Vagina (tissue), 2 donors: ENCODE measurements at places on chromosomes 13 and 19.

- DNase-seq: no peak
- H3K4me1 ChIP-seq: no peaks in the 10 kb centered on the region
- no peaks in the 10 kb centered on the region for H3K27me3 ChIP-seq
- H3K27ac ChIP-seq: no peak overlapping the region
- peaks cover 14% of the 10 kb centered on the region for H3K36me3 ChIP-seq
Observed at GRCh38 chr19:36236304-36236945, 21.5 kb downstream of the ZNF146 start.

- peak overlapping the region; percentile 48 for H3K4me3 ChIP-seq
- H3K4me1 ChIP-seq: peaks cover 41% of the 10 kb centered on the region
- no peak overlapping the region for H3K27ac ChIP-seq
- no peaks in the 10 kb centered on the region for H3K27me3 ChIP-seq
- no peak for DNase-seq
Observed at GRCh38 chr19:50332244-50333038, 3.3 kb upstream of the KCNC3 start.

- no peak for DNase-seq
- no peaks in the 10 kb centered on the region for H3K36me3 ChIP-seq
- H3K4me1 ChIP-seq: no peaks in the 10 kb centered on the region
- no peak overlapping the region for H3K4me3 ChIP-seq
- no peak overlapping the region for H3K27ac ChIP-seq
- no peaks in the 10 kb centered on the region for H3K27me3 ChIP-seq
Observed at GRCh38 chr13:26816881-26817280, 56.3 kb upstream of the GPR12 start.

GRCh38 chr13:24083722-24084421 lies 76.6 kb upstream of the SPATA13 start:
- no peak overlapping the region for H3K4me3 ChIP-seq
- H3K36me3 ChIP-seq: no peaks in the 10 kb centered on the region
- no peaks in the 10 kb centered on the region for H3K4me1 ChIP-seq
- DNase-seq: no peak

GRCh38 chr13:73945871-73946270 lies 188.3 kb downstream of the KLF12 start:
- DNase-seq: no peak
- no peak overlapping the region for H3K4me3 ChIP-seq
- no peak overlapping the region for H3K27ac ChIP-seq
- no peaks in the 10 kb centered on the region for H3K36me3 ChIP-seq
- no peaks in the 10 kb centered on the region for H3K27me3 ChIP-seq

DNA sequence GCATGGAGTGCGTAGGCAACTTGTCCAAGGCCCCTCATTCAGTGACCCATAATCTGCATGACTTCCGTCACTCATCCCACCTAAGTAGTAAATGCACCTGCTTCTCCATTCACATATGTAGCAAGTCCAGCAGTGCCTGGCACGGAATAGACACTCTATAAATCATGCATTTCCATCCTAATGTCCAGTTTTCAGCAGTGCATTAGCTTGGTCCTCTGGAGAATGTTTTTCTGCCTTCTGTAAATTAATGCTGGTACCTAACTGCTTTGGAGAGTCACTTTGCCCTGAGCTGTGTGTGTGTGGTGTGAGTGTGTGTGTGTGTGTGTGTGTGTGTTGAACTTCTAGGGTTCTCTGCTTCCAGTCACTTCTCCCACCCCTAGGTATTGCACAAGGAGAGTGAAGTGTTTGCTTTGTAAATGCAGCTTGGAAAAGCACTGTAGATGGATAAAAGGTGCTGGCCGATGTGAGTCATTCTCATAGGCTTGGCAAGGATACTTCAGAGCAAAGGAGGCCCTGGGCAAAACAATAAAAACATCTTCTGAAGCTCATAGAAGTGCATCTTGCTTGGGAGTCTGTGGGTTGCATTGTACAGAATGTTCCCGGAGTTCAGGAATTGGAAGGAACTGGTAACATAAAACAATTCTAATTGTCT lies 181.8 kb downstream of the KATNAL1 start:
- no peaks in the 10 kb centered on the region for H3K36me3 ChIP-seq
- H3K4me1 ChIP-seq: peaks cover 38% of the 10 kb centered on the region
- peak overlapping the region; percentile 81 for H3K27ac ChIP-seq
- no peaks in the 10 kb centered on the region for H3K27me3 ChIP-seq
- DNase-seq: no peak
- no peak overlapping the region for H3K4me3 ChIP-seq

GRCh38 chr13:32594157-32594738 lies 8.0 kb downstream of the PDS5B start:
- no peak for DNase-seq
- H3K27ac ChIP-seq: no peak overlapping the region
- H3K36me3 ChIP-seq: no peaks in the 10 kb centered on the region
- no peaks in the 10 kb centered on the region for H3K27me3 ChIP-seq
- H3K4me1 ChIP-seq: peaks cover 48% of the 10 kb centered on the region

- H3K36me3 ChIP-seq: no peaks in the 10 kb centered on the region
- no peaks in the 10 kb centered on the region for H3K27me3 ChIP-seq
- DNase-seq: peak; percentile 77
- no peaks in the 10 kb centered on the region for H3K4me1 ChIP-seq
- no peak overlapping the region for H3K27ac ChIP-seq
- no peak overlapping the region for H3K4me3 ChIP-seq
Observed at GRCh38 chr13:54699831-54700230, 1671.2 kb downstream of the OLFM4 start.

GRCh38 chr19:56727677-56728076 lies 56.1 kb upstream of the ZNF835 start:
- DNase-seq: no peak
- no peak overlapping the region for H3K27ac ChIP-seq
- no peaks in the 10 kb centered on the region for H3K36me3 ChIP-seq
- no peaks in the 10 kb centered on the region for H3K27me3 ChIP-seq
- H3K4me1 ChIP-seq: no peaks in the 10 kb centered on the region
- H3K4me3 ChIP-seq: no peak overlapping the region

GRCh38 chr19:31502536-31503170 lies 153.4 kb upstream of the TSHZ3 start:
- no peaks in the 10 kb centered on the region for H3K36me3 ChIP-seq
- H3K4me1 ChIP-seq: no peaks in the 10 kb centered on the region
- no peaks in the 10 kb centered on the region for H3K27me3 ChIP-seq
- H3K27ac ChIP-seq: no peak overlapping the region

DNA sequence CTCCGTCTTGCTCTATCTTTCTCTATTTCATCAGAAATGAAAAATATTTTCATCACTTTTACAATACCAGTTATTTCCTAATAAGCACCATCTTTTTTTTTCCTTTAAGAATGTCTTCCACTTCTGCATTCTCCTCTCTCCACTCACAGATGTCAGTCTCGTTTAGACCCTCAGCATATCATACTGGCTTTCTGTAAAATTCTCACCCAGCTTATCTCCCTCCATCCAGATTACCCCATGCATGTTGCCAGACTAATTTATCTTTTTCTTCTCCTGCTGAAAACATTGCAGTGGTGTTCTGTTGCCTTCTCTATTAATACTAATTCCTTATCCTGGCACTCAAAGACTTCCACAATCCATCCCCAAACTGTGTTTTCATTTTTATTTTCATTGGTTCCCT lies 513.8 kb upstream of the KLF12 start:
- no peaks in the 10 kb centered on the region for H3K27me3 ChIP-seq
- H3K36me3 ChIP-seq: no peaks in the 10 kb centered on the region
- no peaks in the 10 kb centered on the region for H3K4me1 ChIP-seq
- DNase-seq: no peak
- H3K4me3 ChIP-seq: no peak overlapping the region
- H3K27ac ChIP-seq: no peak overlapping the region

DNA sequence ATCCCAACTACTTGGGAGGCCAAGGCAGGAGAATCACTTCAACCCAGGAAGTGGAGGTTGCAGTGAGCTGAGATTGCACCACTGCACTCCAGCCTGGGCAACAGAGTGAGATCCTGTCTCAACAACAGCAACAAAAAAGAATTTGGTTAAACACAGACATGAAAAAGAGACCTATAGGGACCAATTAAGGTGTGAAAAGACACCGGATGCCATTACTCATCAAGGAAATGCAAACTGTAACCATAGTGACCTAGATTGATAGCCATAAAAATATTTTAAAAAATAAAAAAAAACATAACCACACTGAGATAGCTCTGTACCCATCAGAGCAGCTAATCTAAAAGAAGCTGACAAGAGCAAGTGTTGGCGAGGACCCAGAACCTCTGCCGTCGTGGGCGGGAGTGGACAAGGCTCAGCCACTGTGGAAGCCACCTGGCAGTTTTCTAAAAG lies 37.1 kb upstream of the ISYNA1 start:
- no peak overlapping the region for H3K4me3 ChIP-seq
- peaks cover 60% of the 10 kb centered on the region for H3K4me1 ChIP-seq
- no peaks in the 10 kb centered on the region for H3K27me3 ChIP-seq
- H3K27ac ChIP-seq: no peak overlapping the region
- no peak for DNase-seq

- no peaks in the 10 kb centered on the region for H3K36me3 ChIP-seq
- no peaks in the 10 kb centered on the region for H3K27me3 ChIP-seq
- no peaks in the 10 kb centered on the region for H3K4me1 ChIP-seq
- DNase-seq: no peak
- no peak overlapping the region for H3K4me3 ChIP-seq
- H3K27ac ChIP-seq: no peak overlapping the region
Observed at GRCh38 chr19:40305403-40305802, 20.3 kb upstream of the AKT2 start.

- H3K36me3 ChIP-seq: no peaks in the 10 kb centered on the region
- peak overlapping the region; percentile 91 for H3K27ac ChIP-seq
- no peaks in the 10 kb centered on the region for H3K27me3 ChIP-seq
- H3K4me3 ChIP-seq: peak overlapping the region; percentile 60
- peak; percentile 90 for DNase-seq
Observed at GRCh38 chr13:94550062-94550738, 45.8 kb downstream of the TGDS start.

DNA sequence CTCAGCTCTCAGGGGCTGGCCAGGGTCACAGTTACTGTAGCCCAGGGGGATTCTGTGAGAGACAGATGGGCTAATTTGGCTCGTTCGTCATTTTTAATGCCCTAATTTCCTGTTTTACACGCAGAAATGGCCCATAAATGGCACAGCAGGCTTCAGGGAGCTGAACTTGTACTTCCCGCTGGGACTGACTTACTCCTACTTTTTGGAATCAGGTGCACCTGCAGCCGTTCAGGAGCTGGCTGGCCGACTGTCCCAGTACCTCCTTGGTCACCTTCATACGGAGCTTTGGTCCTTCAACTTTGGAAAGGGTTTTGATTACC lies 62.4 kb upstream of the URI1 start:
- H3K4me3 ChIP-seq: no peak overlapping the region
- H3K27me3 ChIP-seq: no peaks in the 10 kb centered on the region
- H3K36me3 ChIP-seq: no peaks in the 10 kb centered on the region
- H3K4me1 ChIP-seq: no peaks in the 10 kb centered on the region
- no peak overlapping the region for H3K27ac ChIP-seq

GRCh38 chr19:33831825-33832224 lies 35.2 kb downstream of the KCTD15 start:
- H3K27me3 ChIP-seq: no peaks in the 10 kb centered on the region
- no peaks in the 10 kb centered on the region for H3K36me3 ChIP-seq
- H3K4me3 ChIP-seq: no peak overlapping the region
- DNase-seq: no peak

DNA sequence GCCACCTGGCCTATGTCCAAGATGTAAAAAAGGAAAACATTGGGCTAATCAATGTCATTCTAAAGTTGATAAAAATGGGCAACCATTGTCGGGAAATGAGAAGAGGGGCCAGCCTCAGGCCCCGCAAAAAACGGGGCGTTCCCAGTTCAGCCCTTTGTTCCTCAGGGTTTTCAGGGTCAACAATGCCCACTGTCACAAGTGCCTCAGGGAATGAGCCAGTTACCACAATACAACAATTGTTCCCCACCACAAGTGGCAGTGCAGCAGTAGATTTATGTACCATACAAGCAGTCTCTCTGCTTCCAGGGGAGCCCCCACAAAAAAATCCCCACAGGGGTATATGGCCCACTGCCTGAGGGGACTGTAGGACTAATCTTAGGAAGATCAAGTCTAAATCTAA lies 112.5 kb downstream of the ZNF486 start:
- H3K27ac ChIP-seq: no peak overlapping the region
- peaks cover 10% of the 10 kb centered on the region for H3K4me1 ChIP-seq
- no peak for DNase-seq
- no peak overlapping the region for H3K4me3 ChIP-seq

- H3K4me1 ChIP-seq: no peaks in the 10 kb centered on the region
- H3K36me3 ChIP-seq: no peaks in the 10 kb centered on the region
- no peak overlapping the region for H3K27ac ChIP-seq
- no peaks in the 10 kb centered on the region for H3K27me3 ChIP-seq
- no peak overlapping the region for H3K4me3 ChIP-seq
- DNase-seq: no peak
Observed at GRCh38 chr13:96650301-96650886, 343.9 kb downstream of the OXGR1 start.

DNA sequence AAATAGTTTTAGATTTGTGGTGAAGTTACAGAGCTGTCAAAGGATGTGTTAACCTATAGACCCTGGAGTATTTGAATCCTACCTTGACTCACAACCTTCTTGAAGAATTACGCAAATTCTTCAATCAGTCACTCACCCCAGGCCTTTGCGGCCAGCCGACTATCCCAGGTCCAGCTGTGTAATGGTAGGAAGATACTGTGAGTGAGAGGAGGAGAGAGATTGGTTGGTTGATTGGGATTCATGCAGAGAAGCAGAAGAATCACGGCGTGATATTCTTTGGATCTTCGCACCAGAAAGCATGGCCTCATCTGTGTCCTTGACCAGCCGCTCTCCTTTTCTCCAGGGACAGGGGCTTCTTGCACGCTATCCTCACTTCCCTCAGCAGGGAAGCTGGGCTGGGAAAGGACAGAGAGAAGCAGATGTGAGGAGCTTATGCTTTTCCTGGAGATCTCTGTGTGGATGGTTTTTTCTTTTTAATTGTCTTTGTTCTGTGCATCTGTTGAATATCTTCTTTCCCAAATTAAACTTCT lies 249.1 kb downstream of the GGACT start:
- H3K27me3 ChIP-seq: no peaks in the 10 kb centered on the region
- H3K4me3 ChIP-seq: no peak overlapping the region
- no peak for DNase-seq
- peaks cover 9% of the 10 kb centered on the region for H3K36me3 ChIP-seq

DNA sequence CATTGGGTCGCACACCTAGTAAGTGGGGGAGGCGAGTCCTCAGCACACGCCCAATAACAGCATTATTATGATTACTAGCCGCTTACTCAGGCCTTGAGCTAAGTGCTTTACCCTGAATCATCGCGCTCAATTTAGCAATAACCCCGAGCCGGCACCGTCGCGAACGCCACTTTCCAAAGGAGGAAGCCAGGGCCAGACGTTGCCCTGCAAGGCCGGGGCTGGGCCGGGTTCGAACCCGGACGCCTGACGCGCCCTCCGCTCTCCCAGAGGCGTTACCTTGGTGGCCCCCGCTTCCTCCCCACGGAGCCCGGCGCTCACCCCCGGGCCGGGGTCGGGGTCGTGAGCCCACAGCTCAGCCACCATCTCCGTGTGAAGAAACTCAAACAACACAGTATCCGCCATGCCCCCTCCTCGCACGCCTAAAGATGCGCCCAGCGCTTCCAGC lies at the start of gene TRAPPC6A:
Gene TRAPPC6A (minus strand): TSS at position 421 of the 445 bp plus-strand sequence. CDS start 19 bp downstream, at position 402.
- peak within 1 kb of the TSS; percentile 93 for H3K27ac ChIP-seq
- no peaks in the 10 kb centered on the region for H3K36me3 ChIP-seq
- H3K4me3 ChIP-seq: peak within 1 kb of the TSS; percentile 67
- peaks cover 43% of the 10 kb centered on the region for H3K4me1 ChIP-seq

- no peaks in the 10 kb centered on the region for H3K27me3 ChIP-seq
- H3K4me1 ChIP-seq: peaks cover 33% of the 10 kb centered on the region
- peaks cover 73% of the 10 kb centered on the region for H3K36me3 ChIP-seq
- peak within 1 kb of the TSS; percentile 94 for H3K4me3 ChIP-seq
Observed at GRCh38 chr19:58002384-58003173, at the start of gene ZNF606. ZNF606 (minus strand) TSS chr19:58002820; CDS start chr19:58001319, 1,501 bp downstream.
